ENCODE measurements at places on chromosomes 11 and 22. TPM values are rescaled to one million over a fixed set of nuclear protein-coding genes. Genes with fewer than 3 reads are reported as not detected.

TTC36 gene
- total RNA-seq = 2.4 TPM

GNAZ gene
- 4.4 TPM for total RNA-seq

TYR gene
- not detected for total RNA-seq

KCTD14 gene
- 2.9 TPM for total RNA-seq

MTFP1 gene
- 5.7 TPM for total RNA-seq

CNIH2 gene
- total RNA-seq = 1.7 TPM

ACRV1 gene
- not detected for total RNA-seq

SLCO2B1 gene
- 20.3 TPM for total RNA-seq

Data from tongue (tissue), 3 donors.